ENCODE measurements at places on chromosomes 2 and 18.

GRCh38 chr2:26346454-26347053, at the start of gene ADGRF3:
ADGRF3 (minus strand) TSS chr2:26346789; CDS start chr2:26346234, 555 bp downstream.
- DNase-seq, result no peak

DNA sequence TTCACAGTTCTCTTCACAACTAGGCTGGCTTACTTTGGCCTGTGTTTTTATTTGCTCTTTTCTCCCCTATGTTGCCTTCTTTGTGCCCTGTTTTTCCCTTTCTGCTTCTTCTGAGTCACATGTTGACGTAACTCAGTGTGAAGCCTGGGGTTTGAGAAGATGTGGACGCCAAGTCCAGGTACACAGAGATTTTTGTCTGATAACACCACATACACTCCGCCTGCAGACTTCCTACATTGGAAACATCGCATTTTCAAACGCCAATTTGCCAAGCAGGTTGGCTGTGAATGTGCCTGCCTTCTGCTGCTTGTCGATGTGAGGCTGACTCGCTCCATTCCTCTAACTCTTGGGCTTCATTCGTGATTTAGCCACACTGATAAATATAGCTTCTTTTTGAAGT, 62.6 kb upstream of the FN1 start:
- DNase-seq, result no peak

DNA sequence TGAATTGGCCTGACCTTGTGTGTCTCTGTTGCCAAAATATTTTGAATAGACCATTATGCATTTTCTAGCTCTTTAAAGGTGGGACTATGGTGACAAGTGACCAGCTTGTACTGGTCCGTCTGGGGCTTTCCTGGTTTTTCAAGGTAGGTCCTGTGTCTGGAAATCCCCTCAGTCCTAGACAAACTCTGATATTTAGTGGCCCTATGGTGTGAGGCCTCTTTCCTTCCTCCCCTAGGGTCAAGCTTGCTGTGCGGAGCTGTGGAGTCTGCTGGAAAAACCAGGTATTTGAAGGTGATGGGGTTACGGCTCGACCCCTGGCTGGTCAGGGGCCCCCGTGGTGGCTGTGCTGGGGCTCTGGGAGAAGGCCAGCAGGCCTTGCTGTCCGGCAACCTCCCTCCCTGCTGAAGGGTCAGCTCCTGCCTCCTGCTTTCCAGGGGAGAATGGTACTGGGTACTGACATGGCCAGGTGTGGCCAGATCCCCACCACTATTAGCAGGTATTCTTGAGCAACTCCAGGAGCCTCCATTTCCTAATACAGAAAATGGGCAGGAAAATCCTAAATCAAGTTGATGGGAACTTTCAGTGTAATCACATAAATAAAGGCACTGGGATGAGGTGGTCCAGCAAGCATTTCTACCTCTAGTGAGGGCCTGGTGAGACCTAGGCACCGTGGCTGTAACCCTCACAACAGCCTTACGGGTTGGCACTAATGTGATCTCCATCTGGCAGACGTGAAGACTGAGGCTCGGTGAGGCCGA, 86.2 kb upstream of the HS6ST1 start:
- no peak for DNase-seq

DNA sequence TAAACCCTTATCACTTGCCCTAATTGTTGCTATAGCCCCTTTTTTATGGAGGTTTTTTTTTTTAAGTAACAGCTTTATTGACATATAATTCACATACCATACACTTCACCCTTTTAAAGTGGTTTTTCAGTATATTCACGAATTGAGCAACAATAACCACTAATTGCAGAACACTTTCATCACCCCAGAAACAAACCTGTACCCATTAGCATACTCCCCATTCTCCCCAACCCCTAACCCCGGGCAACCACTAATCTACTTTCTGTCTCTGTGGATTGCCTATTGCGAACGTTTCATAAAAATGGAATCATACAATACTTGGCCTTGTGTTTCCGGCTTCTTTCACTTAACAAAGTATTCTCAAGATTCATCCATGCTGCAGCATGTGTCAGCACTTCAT, 213.6 kb downstream of the ATAD2B start:
- DNase-seq, result no peak

DNA sequence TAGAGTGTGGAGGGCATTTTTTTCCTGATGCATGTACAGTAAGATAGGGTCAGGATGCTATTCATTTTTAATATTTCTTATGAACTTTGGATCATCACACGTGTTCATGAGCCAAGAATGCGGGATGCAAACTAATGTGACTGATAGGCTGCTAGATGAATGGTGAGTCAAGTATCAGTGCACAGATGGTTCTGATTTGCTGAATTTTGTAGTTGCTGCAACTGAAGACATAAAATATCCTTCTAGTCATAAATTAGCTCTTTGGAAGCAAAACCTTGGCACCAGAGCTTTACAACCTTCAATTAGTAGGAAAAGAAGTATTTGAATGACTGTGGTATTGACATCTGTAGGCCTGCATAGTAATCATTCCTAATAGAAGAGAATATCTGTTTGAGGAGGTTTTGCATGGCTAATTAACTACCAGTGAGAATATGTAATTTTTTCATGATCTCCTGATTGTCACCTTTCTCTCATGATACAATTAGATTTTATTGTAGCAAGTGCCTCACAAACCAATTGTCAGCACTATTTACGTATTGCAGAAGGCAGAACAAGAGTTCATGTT, 94.0 kb downstream of the VRK2 start:
- no peak for DNase-seq

GRCh38 chr2:10064932-10065772, 15.1 kb downstream of the CYS1 start:
- DNase-seq, result no peak

- DNase-seq, result no peak
Measured at GRCh38 chr18:79221136-79221535, 151.9 kb downstream of the ATP9B start.

DNA sequence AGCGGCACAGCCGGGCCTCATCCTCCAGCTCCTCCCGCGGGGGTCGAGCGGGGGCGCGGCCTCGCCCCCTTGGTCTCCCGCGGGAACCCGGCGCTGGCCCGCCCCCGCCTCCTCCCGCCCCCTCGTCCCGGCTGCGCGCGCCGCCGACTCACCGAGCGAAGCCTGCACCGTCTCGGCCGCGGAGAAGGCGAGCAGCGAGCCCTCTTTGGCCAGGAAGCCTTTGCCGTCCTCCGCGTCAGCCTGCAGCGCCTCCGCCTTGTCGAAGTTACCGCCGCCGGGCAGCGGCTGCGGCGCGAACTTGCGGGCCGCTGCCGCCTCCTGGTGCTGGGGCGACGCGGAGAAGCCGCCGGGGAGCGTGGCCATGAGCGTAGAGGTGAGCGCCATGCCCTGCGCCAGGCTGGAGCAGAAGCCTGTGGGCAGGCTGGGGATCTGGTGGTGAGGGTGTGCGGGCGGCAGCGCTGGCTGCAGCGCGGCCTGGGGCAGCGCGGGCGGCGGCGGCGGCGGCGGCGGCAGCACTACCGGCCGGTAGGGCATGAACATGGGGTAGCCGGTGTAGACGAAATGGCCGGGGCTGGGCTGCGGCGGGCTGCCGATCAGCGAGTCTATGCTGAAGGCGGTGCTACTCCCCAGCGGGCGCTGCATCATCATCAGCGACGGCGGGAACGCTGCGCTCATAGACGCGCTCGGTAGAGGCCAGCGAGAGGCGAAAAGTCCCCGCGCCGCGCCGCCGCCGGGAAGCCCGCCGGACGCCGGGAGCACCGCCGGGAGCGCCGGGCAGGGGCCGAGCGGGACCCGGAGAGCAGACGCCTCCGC, 683 bp downstream of the GBX2 start:
- DNase-seq, result no peak

DNA sequence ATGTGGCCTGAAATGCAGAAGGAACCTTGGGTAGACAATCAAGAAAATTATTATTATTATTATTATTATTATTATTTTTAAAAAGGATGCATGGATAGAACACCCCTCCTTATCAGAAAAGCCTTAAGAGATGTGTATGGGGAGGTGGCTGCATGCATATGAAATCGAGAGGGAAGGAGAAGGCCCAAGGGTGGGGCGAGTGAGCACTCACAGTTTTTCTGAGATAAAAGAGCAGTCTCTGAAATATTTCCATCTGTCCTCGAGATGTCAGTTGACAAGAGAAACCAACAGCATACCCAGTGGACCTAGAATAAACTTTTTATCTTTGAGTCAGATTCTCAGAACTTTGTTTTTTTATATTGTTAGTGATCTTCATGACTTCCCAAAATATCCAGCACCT, 282.9 kb downstream of the GPD2 start:
- no peak for DNase-seq

DNA sequence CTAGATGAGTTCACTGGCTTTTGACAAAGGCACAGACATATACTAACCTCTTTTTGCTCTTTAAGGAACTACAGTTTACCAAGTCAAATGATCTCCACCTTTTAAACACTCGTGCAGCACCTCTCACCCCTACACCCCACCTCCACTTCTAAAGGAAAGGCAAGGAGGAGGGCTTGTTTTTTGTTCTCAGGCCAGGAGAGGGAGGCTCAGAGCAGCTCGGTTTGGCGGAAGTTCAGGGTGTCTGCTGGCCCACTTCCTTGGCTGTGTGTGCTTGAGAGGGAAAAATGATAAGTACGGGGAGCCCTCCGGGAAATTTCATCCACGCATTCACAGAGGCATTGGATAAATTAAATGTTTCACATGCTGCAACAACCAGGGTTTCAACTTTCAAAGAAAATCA, 667.9 kb downstream of the BCL11A start:
- no peak for DNase-seq

GRCh38 chr2:50975546-50975945, 56.4 kb downstream of the NRXN1 start:
- DNase-seq, result no peak

- no peak for DNase-seq
Measured at GRCh38 chr2:39688181-39688580, 22.5 kb downstream of the TMEM178A start.

- no peak for DNase-seq
Measured at GRCh38 chr2:43124687-43125057, 101.7 kb downstream of the ZFP36L2 start.

DNA sequence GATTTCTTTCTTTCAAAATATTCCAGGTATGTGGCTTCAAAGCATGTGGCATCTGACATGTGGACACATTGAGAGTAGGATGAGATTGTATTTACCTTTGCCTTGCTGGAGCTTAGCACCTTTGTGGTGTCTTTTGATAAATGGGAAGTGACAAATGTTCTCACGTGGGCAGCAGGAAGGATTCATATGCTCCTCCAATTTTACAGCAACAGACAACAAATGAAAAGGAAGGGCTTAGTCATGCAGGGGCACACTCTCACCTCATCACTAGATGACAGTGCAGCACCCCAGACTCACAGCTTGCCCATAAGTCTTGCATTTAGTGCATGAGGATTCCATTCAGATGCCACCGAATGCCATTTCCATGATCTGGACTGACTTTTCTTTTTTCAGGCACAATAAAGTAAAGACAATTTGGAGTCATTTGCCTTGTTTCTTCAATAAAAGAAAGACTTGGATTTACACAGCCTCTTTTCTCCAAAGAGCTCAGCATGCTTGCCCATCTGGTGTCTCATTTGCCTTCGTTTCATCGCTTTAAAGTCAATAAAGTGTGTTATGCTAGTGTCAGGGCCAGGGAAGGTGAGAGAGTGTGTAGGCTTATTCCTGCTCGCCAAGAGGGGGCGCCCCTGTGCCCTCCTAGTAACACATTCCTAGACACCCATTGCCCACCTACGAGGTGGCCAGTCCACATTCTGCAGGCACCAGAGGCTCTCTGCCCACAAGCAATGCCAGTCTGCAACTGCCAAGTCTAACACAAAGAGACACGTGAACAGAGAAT, 39.6 kb upstream of the DAPL1 start:
- no peak for DNase-seq

Data from omental fat pad (tissue), 4 donors.